ENCODE measurements at places on chromosomes 13 and 19.

DNA sequence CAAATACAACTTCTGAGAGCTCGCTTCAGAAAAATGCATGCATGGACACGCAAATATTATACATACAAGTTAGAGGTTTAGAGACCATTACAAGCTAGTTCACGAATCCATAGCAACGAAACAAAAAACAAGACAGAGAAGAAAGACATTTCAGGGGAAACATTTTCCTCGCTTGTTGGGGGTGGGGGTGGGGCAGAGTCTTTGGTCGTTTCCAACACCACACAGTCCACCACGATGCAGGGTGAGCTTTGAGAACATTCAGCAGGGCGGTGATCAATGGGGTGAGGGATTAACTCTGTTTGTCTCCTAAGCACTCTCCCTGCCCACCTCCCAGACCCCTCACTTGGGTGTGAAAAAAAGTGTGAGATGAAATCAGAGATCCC lies 651 bp downstream of the OXGR1 start:
- DNase-seq, result no peak

DNA sequence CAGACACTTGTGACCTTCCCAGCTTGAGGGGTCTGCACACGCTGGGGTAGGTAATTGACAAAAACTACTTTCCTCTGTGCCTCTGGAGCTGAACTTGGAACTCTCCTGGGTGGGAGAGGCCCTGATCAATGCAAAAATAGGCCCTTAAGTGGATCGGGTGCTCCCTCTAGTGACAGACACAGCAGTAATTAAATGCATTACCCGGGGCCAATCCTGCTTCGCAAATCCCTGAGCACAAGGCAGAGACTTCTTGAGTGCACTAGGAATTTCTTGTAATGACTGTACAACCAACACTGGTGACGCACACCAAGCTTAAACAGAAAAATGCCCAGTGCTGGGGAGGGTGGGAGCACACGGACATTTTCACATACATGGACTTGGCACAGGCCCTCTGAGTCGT lies 10.6 kb upstream of the UBE2S start:
- DNase-seq, result peak; percentile 37

DNA sequence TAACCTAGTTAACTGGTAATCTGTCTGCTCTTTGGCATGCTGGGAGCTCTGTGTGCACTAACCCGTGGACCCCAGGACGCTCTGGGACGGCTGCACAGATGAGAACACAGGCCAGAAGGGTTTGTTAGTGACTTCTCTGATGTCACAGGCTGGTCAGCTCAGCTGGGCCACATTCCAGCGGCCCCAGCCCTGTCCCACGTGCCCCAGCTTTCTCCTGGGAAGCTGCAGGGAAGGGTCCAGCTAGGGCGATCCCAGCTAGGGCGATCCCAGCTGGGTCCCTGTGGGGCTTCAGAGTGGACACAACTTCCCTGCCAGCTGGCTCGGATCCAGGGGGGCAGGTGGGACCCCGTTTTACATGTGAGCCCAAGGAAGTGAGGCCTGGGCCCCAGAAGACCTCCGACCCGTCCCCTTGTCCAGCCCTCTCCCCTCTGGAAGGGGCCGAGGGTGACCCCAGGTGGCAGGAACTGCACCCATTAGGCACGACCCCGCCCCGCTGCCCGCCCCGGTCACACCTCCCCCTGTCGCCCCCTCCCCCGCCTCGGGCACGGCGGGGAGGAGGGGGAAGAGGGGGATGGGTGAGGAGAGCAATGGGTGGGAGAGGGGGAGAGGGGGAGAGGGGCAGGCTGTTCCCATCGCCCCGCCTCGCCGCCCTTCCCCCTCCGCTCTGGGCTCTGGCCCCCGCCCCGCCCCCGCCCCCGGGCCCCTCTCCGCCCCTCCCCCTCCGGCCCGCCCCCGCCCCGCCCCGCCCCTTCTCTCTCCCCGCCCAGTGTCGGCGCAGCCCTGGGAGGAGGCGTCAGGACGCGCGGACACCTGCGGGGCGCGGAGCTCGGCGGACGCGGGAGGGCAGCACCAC lies 75.2 kb upstream of the MCF2L start:
- DNase-seq, result no peak

GRCh38 chr13:54965881-54966280 lies 1937.3 kb downstream of the OLFM4 start:
- no peak for DNase-seq

GRCh38 chr19:52943884-52944643 lies 18.6 kb downstream of the ZNF816 start:
- no peak for DNase-seq

DNA sequence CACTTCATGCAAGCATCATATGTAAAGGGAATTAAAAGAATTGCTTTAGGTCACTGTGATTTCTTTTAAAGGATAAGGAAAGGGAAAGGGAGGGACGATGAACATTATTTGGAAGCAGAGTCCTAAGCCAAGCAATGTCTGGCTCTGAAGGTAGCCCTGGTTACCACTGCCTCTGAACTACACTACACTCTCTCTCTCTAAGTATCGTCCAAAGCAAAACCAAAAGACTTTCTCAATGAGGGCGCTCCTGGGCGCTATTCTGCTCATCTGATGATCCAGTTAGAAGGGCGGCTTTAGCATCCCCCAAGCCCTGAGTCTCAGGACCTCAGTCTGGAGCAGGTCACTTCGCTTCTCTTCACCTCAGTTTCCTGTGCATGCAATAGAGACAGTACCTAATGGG lies 26.2 kb downstream of the FOXO1 start:
- DNase-seq, result no peak

GRCh38 chr19:55027472-55028337 lies 10.4 kb downstream of the GP6 start:
- DNase-seq, result no peak

GRCh38 chr13:100527644-100528043 lies 60.9 kb downstream of the GGACT start:
- DNase-seq, result no peak

GRCh38 chr19:12786141-12786870 lies 5.0 kb upstream of the JUNB start:
- no peak for DNase-seq

- DNase-seq, result no peak
These were observed 1.0 kb downstream of the POSTN start for GRCh38 chr13:37597477-37598025.

GRCh38 chr13:39107561-39107960 lies 69.3 kb downstream of the NHLRC3 start:
- no peak for DNase-seq

- DNase-seq, result no peak
These were observed 277.5 kb downstream of the NHLRC3 start for GRCh38 chr13:39315796-39316195.

DNA sequence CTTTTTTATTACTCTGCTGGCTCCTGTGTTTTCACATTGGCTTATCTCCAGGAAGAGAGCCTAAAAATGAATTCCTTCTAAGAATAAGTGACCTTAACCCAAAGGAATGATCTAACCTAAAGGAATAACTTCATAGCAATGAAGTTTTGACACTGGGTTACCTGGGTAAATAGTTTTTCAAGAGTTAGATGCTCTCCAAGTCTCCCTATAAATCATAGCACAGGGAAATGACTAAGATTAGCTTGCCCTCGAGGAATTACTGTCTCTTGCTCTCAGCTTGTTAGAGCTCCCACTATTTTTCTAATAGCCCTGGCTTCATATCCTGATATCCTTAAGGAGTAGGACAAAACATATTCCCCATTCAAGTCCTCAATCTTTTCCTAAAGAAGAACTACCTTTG lies 66.3 kb downstream of the SPRY2 start:
- DNase-seq, result no peak

DNA sequence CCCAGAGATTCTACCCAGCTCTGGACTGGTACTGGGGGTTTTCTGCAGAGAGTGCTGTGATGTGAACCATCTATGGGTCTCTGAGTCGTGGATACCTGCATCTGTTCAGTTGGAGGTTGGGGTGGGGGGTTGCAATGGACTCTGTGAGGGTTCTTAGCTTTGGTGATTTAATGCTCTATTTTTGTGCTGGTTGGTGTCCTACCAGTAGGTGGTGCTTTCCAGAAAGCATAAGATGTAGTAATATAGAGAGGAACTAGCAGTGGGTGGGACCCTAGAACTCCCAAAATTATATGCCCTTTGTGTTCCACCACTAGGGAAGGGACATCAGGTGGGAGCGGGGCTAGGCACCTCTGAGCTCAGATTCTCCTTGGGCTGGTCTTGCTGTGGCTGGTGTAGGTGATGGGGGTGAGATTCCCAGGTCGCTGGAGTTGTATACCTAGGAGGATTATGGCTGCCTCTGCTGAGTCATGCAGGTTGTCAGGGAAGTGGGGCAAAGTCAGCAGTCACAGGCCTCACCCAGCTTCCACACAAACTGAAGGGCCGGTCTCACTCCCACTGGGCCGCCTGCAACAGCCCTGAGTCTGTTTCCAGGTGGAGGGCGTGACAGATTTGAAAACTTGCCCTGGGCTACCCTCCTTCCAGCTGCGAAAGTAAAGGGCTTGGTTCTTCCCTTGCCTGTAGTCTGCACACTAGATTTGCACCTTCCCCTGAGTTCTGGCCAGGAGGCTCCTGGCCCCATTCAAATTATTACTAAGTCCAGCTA lies 573.0 kb upstream of the SLITRK1 start:
- no peak for DNase-seq

- no peak for DNase-seq
These were observed 63.1 kb upstream of the RANBP3 start for GRCh38 chr19:6041071-6041470.

- DNase-seq, result no peak
These were observed 17.5 kb upstream of the KBTBD6 start for GRCh38 chr13:41150058-41150457.

GRCh38 chr19:46040952-46041500 lies at the start of gene IGFL4:
Gene IGFL4, minus strand, starts transcription at chr19:46041002. Its CDS starts 40 bp downstream, at chr19:46040962.
- DNase-seq, result no peak

- peak; percentile 54 for DNase-seq
These were observed 78.7 kb upstream of the TNFSF11 start for GRCh38 chr13:42495255-42495654.

- DNase-seq, result no peak
These were observed 632 bp downstream of the MARK4 start for GRCh38 chr19:45251452-45252354.

DNA sequence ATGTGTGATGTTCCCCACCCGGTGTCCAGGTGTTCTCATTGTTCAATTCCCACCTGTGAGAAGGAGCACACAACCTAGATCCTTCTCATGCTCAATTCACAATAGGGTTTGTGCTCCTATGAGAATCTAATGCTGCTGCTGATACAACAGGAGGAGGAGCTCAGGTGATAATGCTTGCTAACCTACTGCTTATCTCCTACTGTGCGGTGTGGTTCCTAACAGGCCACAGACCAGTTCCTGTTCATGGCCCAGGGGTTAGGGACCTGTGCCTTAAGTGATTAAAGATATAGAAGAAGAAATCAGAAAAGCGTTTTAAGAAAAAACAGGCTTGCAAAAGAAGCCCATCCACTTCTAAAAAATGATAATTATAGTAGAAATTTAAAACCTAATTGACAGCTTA lies 17.5 kb downstream of the DLEU7 start:
- DNase-seq, result no peak

Measured in T-helper 1 cell (primary cell).